ENCODE measurements at places on chromosomes 5 and 9. TPM values are rescaled to one million over a fixed set of nuclear protein-coding genes. Genes with fewer than 3 reads are reported as not detected.

The MEIKIN gene
- polyA plus RNA-seq, result not detected

DNA sequence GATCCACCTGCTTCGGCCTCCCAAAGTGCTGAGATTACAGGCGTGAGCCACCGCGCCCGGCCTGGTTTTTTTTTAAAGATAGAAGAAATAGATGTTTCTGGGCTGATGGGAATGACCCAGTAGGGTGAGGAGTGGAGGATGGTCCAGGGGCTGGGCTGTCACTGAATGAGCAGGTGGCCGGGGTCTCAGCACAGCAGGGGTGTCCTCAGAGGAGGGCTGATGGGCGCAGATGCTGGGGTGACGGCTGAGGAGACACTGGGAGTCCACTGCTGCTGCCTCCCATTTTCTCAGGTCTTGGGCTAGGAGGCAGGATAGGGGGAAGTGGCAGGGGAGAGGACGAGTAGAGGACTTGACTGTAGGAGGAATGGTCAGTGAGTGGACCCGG is 2.3 kb upstream of the TOR4A start:
- DNase-seq, result no peak

DNA sequence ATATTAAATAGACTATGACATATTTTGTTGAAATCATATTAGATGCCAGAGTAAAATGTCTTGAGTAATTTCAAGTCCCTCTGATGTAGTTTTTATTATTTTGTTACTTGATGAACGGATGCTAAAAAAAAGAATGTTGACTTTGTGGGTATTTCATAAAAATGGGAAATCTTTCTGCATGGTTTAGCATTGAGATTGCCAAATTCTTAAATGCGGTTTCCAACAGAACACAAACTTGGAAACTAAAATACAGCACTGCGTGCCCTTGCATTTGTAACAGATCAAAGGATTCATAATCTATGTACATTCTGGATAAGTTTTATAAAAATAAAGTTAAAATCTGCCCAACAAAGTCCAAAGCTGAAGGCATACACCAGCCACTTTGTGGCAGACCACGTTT is 425.5 kb upstream of the DAB2 start:
- no peak for DNase-seq

The ENTREP1 gene
- polyA plus RNA-seq, result not detected

The LCN6 gene
- not detected for polyA plus RNA-seq

- no peak for DNase-seq
These were observed 64.3 kb downstream of the CPLANE1 start for GRCh38 chr5:37184748-37185364.

DNA sequence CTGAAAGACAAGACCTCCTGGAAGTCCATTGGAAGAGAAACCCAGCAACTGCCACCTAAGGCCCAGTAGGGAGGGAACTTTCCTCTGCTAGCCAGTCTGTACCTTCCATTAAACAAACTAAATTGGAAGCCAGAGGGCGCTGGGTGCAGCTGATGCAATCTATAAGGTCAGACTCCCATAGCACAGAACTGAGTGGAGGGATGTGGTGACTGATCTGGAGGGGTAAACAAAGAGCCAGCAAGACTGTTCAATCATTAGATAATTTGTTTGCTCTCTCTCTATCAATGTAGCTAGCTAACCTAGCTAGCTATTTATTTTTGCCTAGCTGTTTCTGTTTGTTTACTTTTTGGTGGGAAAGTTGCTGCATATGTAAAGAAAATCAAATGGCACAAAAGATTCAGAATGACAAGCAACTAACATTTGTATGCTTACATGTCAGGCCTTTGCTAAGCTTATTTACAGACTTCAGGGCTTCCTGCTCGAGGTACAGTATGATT is 291.8 kb upstream of the DAB2 start:
- DNase-seq, result peak; percentile 67

The ORM2 gene
- 855 TPM for polyA plus RNA-seq

The KLHL3 gene
- 0.10 TPM for polyA plus RNA-seq

DNA sequence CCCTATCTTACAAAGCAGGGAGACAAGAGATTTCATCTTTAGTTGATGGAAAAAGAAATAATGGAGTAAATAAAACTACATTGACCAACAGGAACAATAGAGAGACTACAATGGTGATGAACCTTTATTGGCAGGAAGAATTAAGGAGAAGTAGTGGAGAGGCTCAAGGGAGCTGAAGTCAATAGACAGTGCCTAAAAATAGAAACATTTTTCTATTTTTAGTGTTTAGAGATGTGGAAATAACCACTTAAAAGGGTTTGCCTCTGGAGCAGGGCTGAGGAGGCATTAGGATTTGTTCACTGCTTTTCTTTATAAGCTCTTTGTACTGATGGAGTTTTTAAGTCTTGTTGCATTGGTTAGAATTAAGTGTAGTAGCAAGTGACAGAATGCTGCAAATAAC is 98.4 kb upstream of the ERCC6L2 start:
- no peak for DNase-seq

DNA sequence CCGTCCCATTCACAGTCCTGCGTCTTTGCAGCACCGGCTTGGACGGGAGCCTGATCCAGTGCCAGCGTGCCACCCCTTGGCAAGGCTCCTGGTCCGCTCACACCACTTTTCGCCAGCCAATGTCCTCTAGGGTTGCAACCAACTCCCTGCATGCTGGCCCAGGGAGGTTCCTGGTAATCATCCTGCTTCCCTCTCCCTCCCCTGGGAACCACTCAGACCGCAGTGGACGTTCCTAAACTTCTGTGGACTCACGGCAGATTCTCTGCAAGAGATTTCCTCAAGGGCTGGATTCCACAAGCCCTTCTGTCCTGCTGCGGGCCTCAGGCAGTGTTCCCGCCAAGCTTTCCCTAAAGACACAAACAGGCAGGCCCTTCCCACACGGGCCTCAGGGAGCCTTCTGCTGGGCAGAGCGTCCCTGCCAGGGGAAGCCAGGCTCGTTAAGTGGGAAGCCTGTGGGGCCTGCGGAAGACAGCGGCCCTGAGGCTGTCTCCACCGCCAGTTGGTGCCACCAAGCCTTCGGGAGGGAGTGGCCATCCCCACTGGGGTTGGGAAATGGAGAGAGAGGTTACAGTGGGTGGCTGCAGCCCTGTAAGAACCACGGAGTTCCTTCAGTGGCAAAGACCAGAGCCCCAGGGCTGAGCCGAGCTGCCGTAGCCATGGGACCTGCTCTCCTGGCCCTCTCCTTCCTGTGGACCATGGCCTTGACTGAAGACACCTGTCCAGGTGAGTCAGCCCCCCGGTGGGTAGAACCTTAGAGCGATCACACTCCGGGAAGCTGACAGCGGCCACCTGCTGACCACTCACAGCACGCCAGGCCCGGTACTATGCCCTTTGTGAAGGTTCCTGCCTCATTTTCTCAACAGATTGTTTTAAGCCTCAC is 16.4 kb upstream of the FCN2 start:
- DNase-seq, result no peak
